ENCODE measurements at places on chromosomes 7 and 10.

- no peak for DNase-seq
These were observed 1034.7 kb downstream of the TYW1 start for GRCh38 chr7:68031180-68031943.

- DNase-seq: no peak
These were observed 155.4 kb downstream of the TWIST1 start for GRCh38 chr7:18962031-18962430.

GRCh38 chr7:157158400-157158799 lies 19.7 kb downstream of the UBE3C start:
- no peak for DNase-seq

DNA sequence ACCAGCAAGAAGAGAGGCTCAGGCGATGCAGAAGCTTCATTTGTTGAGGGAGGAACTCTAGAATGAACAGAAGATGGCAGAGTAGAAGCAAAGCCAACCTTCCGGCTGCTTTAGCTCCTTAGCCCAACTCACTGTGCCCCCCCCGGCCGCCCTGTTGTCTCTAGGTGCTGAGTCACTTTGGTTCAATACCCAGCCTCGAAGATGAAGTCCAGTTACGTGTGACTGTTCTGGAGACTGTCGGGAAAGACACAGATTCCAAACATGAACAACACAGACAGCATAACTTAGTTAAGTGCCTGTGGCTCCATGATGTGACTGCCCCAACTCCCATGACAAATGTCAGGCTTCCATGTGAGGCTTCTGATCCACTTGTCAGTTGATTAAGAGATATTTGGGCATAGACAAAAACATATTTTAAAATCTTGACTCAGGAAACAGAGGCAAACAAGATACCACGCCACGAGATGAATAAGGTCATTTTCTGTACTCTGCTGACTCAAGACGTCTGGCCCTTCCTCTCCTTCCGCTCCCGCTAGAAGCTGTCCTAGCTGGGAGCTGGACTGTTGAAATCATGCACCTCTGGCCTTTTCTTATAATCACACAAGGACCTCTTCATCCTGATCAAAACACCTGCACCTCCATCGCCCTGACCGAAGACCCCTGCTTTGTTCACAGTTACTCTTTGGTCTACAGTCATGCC lies 199.3 kb downstream of the FRMD4A start:
- DNase-seq: no peak

DNA sequence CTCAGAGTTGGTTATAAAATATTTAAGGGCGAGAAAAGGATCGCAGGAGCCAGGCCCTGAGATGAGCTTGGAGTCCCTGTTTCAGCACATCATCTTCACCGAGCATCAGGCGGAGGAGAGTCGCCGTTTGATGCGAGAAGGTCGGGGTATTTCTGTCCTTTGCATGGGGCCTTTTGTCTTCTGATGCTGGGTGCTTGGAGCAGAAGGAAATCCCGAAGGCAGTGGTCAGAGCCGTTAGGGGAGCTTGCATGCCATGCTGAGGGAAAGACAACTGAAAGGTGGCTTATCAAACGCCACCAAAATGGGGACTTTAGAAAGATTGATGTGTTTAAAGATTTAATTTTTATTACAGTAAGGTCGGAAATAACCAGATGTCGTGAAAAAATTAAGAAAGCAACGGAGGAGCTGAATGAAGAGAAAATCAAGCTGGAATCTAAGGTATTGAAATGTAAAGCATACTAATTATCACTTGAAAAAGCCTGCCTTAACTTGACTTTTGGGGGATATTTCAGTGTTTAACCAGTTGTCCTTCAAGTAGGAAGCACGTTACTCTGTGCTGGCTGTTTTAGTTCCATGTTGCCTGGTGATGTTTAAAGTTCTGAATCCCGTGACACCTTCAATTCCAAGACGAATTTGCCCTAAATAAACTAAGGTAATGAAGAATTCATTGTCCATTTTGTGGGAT lies 845 bp downstream of the CCDC172 start:
- no peak for DNase-seq

- no peak for DNase-seq
These were observed 9.2 kb upstream of the RP9 start for GRCh38 chr7:33118383-33118782.

DNA sequence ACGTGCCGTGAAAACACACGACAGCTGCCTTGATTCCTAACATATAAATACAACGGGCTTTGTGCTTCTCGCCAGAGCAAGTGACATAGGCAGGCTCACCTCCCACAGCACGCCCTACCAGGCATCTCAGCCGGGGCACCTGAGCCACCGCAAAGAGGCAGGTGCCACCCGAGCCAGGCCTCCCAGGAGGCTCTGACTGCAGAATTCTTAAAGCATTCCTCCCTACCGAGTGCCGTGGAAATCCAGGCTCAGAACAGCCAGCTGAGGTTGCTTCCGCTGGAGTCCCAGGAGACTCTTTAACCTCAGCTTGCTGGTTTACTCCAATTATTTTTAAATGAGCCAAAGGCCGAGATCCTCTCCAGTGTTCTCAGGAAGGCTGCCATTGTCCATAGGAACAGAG lies 206.5 kb downstream of the USP6NL start:
- DNase-seq: no peak

- no peak for DNase-seq
These were observed 89.6 kb upstream of the HGF start for GRCh38 chr7:81859433-81859832.

GRCh38 chr7:33334349-33334748 lies 205.0 kb downstream of the BBS9 start:
- DNase-seq: peak; percentile 27

DNA sequence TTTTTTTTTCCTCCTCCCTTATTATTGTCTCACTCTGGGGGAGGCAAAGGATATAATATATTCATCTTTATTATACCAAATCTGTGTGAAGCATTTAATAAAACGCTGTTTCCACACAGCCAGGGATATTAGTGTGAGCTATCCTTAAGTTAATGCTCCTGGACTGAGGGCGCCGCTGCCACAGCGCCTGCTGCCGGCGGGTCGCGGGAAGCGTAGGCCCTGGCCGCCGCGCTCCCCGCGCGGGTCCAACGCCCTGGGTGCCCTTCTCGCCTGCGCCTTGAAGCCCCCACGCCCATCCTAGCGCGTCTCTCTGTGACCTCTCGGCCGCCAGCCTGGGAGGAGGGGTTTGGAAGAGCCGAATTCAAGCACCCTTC lies 9.5 kb upstream of the LBX1 start:
- DNase-seq: no peak

DNA sequence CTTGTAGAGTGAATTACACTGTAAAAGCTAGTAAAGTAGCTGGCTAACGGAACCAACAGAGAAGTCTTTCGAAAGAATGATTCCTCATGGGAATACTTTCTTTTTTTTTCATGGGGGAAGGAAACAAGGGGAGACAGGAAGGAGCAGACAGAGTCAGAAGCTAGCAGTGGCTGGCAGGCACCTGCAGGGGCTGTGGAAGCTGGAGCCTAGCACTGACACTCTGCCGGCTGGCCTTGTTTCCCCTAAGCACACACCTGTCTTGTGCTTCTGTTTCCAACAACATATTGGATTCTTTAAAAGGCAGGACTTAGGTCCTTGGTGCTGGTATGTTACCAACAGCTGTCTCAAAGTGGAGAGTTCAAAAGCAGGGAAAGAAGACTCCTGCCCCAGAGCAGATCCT lies 24.7 kb downstream of the NOD1 start:
- no peak for DNase-seq

DNA sequence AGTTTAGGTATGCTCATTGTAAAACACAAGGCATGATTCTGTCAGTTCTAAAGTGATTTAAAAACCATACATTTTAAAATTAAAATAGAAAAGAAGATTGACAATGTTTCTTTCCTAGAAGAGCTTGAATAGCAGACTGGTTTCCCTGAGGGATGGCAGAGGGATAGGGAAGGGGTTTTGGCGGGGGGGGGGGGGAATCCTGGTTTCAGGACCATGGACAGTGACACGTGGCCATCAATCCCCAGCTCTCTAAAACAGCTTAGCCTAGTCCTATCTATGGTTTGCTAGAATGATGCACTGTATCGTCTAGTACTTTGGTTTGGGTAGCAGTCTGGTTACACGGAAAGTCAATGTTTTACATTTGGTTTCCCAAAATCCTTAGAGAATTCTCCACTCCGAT lies 88.7 kb downstream of the PHYHIPL start:
- no peak for DNase-seq

DNA sequence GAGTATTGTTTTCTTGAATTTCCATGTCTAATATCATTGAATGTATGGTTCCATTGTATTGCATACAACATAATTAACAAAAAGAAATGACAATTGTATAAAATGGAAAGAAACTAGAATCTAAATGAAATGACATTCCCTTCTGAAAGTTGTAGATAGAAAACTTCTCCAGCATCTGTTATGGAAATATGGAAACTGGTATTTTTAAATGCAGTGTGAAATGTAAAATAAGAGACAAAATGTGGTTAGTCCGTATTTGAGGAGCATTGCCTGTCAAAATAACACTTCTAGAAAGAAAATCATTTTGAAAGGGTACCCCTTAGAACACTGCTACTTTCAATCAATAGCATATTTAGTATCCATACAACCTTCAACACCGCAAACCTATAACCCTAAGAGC lies 286.3 kb upstream of the CELF2 start:
- no peak for DNase-seq

DNA sequence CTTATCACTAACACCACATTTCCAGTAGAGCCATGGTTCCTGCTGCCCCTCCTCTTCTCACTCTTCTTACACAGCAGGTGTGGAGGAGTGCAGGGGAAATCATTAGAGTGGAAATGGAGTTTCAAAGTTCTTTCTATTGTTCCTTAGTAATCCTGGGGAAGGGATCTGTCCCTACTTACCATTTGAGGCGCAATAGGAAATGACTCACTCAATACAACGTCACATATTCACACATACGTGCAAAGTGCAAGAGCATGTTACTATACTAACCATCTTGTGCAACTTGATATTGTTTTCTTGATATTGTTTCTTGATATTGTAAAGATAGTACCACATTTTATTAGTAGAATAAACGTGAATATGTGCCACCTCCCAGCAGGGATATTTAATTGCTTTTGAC lies 1010.2 kb downstream of the DNAJB9 start:
- DNase-seq: no peak

- DNase-seq: no peak
These were observed 61.7 kb upstream of the ITGA8 start for GRCh38 chr10:15781381-15781960.

DNA sequence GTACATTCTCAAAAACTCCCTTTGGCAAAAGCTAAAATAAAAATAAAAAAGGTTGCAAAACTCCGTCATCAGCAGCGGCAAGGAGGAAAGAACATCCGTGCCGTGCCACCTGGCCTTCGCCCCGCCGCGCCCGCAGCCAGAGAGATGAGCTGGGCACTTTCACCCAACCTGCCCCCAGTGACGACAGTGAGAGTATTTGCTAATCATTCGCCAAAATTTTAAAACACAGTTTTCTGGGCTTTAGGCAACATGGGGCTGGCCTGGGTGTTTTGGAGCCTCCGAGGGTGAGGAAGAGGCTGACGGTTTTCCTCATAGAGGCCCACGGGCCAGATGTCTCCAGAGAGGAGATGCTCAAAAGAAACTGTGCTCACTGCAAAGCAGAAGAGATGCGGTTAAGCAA lies 128.2 kb downstream of the PRKAG2 start:
- no peak for DNase-seq

GRCh38 chr10:19169041-19169440 lies 120.4 kb downstream of the MALRD1 start:
- no peak for DNase-seq

DNA sequence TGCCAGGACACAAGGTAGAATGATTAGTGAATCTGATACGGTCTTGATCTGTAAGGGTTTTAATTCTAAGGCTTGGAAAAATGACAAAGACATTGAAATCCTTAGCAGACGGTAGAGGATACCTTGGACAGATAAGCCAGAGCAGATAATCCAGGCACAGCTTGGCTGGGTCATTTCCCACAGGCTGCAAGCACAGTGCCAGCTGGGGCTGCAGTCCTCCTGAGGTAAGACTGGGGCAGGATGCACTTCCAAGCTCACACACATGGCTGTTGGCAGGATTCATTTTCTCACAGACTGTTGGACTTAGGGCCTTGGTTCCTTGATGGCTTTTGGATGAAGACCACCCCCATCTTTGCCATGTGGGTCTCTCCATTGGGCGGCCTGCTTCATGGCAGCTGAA lies 63.2 kb upstream of the BMPER start:
- DNase-seq: peak; percentile 40

- no peak for DNase-seq
These were observed 121.9 kb downstream of the SMURF1 start for GRCh38 chr7:99021941-99022560.

DNA sequence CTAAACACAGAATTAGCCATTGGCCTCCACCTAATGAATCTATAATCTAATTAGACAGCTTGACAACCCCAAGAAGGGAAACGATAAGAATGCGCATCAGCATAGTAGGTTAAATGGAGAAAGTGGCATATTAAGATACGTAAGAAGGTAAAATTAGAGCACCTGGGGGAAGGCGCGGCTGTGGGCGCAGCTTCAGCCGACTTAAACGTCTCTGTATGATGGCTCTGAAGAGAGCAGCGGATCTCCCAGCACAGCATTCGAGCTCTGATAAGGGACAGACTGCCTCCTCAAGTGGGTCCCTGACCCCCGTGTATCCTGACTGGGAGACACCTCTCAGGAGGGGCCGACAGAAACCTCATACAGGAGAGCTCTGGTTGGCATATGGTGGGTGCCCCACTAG lies 518.8 kb downstream of the PHTF2 start:
- DNase-seq: no peak

- no peak for DNase-seq
These were observed 57.0 kb downstream of the CALD1 start for GRCh38 chr7:134836447-134836846.

- no peak for DNase-seq
These were observed 103.0 kb downstream of the RNF216 start for GRCh38 chr7:5678295-5679047.

- DNase-seq: no peak
These were observed 129.0 kb downstream of the BICC1 start for GRCh38 chr10:58641708-58642107.

GRCh38 chr10:123398180-123398591 lies 244.0 kb downstream of the BUB3 start:
- no peak for DNase-seq

DNA sequence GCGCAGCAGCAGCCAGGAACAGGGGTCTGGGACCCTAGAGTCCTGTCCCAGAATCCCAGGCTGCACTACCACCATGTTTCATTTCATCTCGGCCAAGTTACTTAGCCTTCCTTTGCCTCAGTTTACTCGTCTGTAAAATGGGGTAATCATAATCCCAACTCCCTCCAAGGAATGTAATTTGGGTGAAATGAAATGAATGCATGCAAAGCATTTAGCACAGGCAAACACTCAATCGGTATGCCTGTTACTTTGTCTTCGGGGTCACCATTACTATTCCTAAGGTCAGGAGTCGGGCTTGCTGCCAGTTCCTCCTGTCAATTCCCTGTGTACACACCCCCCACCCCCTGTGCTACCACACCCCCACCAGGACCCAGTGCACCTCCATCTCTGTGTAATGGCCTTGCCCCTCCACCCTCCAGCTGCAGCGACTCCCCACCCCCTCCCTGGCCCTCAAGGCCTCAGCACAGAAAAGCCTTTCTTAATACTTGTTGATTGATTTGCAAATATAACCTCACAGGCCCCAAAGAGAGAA lies 1.7 kb downstream of the TNS3 start:
- DNase-seq: no peak

- no peak for DNase-seq
These were observed 69.1 kb downstream of the TFPI2 start for GRCh38 chr7:93821463-93821862.

Measured in cerebellar cortex (tissue), 1 donor.